ENCODE measurements at places on chromosomes 7 and 10.

DNA sequence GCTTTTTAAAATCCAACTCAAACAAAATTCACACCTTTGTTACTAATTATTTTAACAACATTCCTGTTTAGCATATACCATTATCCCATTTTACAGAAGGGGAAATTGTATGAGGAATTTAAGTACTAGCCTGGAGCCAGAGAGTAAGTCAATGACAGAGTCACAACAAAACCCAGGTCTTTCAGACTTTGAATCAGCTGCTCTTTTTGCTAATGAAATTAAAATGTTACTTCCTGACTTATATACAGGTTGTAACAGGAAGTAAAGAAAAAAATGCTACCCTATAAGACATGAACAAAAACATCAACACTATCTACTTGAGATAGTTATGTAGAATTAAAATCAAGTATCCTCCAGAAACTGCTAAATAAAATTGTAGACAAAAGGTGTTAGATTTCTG lies 82.6 kb upstream of the ASAH2 start:
- DNase-seq = no peak

- no peak for DNase-seq
Observed at GRCh38 chr10:3263747-3264146, 91.2 kb upstream of the PITRM1 start.

- DNase-seq = no peak
Observed at GRCh38 chr7:41882256-41882655, 179.4 kb upstream of the INHBA start.

GRCh38 chr10:107477266-107477665 lies 312.8 kb upstream of the SORCS1 start:
- DNase-seq = no peak

GRCh38 chr7:105924945-105925344 lies 38.1 kb upstream of the CDHR3 start:
- no peak for DNase-seq

DNA sequence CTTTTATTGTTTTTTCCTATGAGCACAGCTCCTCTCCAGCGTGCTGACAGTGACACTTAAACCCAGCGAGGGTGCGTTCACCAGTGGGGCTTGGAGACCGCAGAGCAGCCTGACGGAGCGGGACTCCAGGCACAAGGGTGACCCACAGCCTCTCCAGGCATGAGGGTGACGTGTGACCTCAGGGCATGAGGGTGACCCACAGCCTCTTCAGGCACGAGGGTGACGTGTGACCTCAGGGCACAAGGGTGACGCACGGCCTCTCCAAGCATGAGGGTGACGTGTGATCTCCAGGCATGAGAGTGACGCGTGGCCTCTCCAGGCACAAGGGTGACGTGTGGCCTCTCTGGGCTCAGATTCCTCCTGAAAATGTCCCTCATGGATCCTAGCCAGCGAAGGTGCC lies 164.3 kb upstream of the TCERG1L start:
- no peak for DNase-seq

- no peak for DNase-seq
Observed at GRCh38 chr10:33215154-33215553, 119.3 kb downstream of the NRP1 start.

GRCh38 chr10:18571076-18571475 lies 80.3 kb downstream of the NSUN6 start:
- DNase-seq = no peak

DNA sequence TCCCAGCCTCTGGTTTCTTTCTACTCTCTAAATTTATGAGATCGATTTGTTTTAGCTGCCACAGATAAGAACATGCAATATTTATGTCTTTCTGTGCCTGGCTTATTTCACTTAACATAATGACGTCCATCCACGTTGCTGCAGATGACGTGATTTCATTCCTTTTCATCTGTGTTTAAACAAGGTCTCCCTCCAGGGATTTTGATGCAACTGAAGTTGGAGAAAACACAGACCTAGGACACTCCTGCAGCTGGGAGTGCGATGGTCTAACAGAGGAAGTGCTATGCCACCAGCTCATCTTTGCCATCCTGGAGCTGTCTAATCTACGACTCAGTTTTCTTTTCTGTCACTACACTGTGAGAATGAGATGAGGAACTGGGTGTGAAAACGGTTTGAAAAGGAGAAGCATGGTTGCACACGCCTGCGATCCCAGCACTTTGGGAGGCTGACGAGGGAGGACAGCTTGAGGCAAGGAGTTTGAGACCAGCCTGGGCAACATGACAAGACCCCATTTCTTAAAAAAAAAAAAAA lies 1.5 kb upstream of the KCTD7 start:
- DNase-seq = no peak

All from type B pancreatic cell (in vitro differentiated cells).